Activated CD4-positive, alpha-beta T cell treated with anti-CD3 and anti-CD28 coated beads, Interleukin-2, amount 50 U/mL, for 4 hours (primary cell): ENCODE measurements at places on chromosomes 13 and 19.

DNA sequence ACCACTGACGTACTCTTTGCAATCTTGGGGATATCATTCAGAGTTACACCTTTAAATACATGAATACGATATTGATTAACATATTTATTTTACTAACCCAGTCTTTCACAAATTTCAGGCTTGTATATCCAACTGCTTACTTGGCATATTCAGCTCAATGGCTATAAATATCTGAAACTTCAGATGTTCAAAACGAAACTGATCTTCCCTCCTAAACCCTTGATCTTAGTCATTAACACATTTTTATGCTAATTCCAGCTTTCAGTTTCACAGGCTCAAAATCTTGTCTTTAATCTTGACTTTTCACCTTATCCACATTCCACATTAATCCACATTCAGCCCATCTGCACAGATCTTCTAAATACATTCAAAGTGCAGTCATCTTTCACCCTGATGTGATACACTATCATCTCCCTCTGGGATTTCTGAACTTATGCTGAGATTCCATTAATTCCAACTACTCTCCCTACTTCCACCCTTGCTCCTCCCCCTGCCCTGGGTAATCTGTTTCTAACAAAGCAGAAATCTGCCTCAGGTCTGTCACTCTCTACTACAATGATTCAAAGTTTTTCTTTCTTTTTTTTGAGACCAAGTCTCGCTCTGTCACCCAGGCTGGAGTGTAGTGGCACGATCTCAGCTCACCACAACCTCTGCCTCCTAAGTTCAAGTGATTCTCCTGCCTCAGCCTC lies 387.2 kb downstream of the GPC5 start:
- no peak for DNase-seq

GRCh38 chr13:51603716-51604115 lies 19.5 kb downstream of the WDFY2 start:
- DNase-seq, result no peak

GRCh38 chr13:112434937-112435523 lies 58.9 kb downstream of the SPACA7 start:
- DNase-seq, result no peak

- DNase-seq, result no peak
Observed at GRCh38 chr13:33111414-33112110, 95.3 kb downstream of the KL start.

DNA sequence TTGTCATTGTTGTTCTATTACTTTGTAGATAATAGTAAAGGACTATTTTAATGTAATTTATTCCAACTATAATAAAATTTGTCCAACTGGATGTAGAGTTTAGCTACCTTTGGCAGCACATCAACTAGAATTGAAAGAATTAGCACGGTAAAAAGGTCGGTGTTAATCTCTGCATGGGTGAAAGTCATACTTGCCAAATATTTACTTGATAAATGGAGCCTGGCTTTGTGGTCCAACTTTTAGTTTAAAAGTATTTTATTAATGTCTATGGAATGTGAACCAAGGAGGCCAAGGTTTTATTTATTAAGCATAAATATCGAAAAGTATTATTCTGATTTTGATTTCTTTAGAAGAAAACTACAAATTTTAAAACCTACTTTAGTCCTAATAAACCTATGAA lies 1389.0 kb downstream of the PCDH9 start:
- DNase-seq, result no peak

DNA sequence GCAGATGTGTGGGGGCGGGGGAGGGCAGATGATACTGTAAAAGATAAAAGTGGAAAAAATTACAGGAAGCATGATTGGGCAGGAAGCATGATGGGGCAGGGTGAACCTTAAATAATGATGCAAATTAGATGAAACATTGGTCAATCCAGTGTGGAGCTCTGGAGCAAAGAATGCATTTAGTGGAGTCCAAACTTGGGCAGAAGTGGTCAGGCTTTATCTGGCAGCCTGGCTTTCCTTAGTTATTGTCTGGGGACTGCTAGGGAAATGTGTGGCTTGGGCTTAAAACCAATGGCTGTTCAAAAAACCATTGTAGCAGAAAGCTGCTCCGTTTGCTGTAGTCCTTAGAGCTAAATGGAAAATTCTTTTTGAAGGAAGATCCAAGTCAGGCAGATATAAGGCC lies 1077.3 kb upstream of the MIR17HG start:
- no peak for DNase-seq

DNA sequence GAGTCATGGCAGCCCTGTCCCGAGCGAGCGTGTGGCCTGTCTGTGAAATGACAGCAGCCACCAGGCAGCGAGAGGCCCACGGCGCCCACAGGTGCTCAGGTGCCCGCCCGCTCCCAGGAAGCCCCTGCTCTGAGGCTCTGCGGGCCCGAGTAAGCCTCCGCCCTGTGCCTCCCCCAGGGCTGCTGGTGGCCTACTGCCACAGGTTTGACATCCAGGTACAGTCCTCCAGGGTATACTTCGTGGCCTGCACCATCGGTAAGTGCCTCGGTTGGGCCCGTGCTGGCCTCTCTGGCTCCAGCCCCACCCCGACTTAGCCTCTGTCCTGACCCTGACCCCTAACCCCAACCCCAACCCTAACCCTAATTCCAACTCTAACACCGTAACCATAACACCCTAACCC lies 15.0 kb upstream of the TMPRSS9 start:
- DNase-seq, result no peak

- DNase-seq, result no peak
Observed at GRCh38 chr19:10800488-10800887, 35.5 kb downstream of the TMED1 start.

GRCh38 chr13:59542303-59542702 lies 621.4 kb downstream of the DIAPH3 start:
- DNase-seq, result no peak

- no peak for DNase-seq
Observed at GRCh38 chr13:40908546-40908945, 110.6 kb downstream of the ELF1 start.

GRCh38 chr19:18800079-18800478 lies 9.0 kb upstream of the COMP start:
- DNase-seq, result no peak

- DNase-seq, result no peak
Observed at GRCh38 chr13:51047434-51048165, 63.5 kb downstream of the C13orf42 start.

- DNase-seq, result no peak
Observed at GRCh38 chr19:18282021-18282787, 782 bp upstream of the JUND start.

GRCh38 chr19:31535691-31536460 lies 186.6 kb upstream of the TSHZ3 start:
- DNase-seq, result no peak

GRCh38 chr13:103097366-103097928 lies 31.2 kb upstream of the SLC10A2 start:
- no peak for DNase-seq

GRCh38 chr19:19218911-19219310 lies 7.2 kb downstream of the NCAN start:
- DNase-seq, result no peak

GRCh38 chr13:112955271-112955937 lies 13.6 kb upstream of the MCF2L start:
- no peak for DNase-seq

DNA sequence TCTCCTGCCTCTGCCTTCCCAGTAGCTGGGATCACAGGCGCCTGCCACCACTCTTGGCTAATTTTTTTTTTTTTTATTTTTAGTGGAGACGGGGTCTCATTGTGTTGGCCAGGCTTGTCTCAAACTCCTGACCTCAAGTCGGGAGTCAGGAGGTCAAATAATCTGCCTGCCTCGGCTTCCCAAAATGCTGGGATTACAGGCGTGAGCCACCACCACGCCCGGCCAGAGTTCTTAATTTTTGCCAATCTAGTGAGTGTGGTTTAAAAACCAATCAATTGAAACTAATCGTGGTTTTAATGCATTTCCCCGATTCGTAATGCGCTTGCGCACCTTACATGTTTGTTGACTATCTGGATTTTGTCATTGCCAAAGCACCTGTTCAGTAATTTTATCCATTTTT lies 37.0 kb downstream of the SKA3 start:
- DNase-seq, result no peak

GRCh38 chr13:51539887-51540286 lies 44.4 kb upstream of the WDFY2 start:
- DNase-seq, result no peak

DNA sequence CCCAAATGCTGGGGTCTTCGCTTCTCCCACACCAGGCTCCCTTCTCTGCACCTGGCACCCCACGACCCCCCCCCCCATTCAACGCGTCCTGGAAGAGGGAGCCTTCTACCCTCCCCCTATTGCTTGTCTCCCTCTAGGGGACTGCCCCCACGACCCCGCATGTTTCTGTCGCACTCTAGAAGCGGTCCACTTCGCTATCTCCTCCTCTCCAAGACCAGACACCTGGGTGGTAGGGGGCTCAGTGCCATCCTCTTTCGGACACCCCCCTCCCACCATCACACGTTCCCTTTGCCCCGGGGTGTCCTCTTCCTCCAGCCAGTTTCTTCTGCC lies 1.5 kb downstream of the TGFB1 start:
- DNase-seq, result no peak

DNA sequence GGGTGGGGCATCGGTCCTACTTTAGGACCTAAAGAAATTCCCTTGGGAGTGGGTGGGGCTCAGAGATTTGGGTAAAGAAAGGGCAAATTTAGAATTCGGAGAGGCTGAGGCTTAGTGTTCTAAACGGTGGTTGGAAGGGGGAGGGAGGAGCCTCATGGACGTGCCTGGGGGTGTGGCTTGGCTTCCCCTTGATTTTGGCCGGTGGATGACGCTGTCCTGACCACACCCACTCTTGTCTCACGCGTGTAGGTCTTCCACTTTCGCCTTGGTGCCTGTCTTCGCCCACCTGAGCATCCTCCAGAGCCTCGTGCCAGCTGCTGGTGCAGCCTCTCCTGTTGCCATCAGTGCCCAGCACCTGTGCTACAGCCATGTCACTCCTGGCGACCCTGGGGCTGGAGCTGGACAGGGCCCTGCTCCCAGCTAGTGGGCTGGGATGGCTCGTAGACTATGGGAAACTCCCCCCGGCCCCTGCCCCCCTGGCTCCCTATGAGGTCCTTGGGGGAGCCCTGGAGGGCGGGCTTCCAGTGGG lies 1.2 kb upstream of the NUP62 start:
- DNase-seq, result no peak

DNA sequence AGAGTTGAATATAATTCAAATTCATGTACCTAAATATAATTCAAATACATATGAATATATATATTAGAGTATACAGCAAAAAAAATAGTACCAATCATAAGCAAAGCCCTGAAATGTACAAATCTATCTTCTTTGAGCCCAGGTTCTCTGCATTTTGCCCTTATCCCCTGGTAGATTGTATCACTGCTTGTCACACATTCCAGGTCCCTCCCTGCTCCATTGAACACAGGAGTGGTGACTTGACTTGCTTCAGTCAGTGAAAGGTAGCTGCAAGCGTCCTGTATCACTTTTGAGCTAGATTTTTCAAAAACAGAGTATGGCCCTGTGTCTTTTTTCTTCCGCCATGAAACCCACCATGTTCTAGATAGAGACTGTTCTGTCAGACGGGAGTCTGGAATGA lies 369.4 kb downstream of the LIG4 start:
- no peak for DNase-seq

GRCh38 chr13:41017159-41017558 lies 2.0 kb downstream of the ELF1 start:
- no peak for DNase-seq

DNA sequence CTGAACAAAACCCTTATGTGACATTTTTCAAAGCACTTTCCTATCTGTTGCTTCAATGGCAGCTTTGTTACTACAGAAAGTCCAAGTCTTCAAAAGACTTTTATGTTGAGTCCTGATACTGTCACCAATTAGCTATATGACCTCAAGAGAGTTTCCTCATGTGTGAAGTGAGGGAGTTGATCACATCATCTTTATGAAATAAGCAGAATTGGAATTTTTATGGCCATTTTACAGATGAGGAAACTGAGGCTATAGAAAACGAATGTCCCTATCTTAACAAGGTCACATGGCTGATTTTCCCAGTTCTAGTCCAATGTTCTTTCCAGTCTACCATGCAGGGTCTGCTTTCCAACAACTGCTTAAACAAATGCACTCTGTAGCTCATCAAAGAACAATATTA lies 2.6 kb downstream of the TNFRSF19 start:
- DNase-seq, result no peak

- DNase-seq, result no peak
Observed at GRCh38 chr19:42465827-42466280, 23.1 kb upstream of the CXCL17 start.

- DNase-seq, result no peak
Observed at GRCh38 chr13:29101409-29101808, 281.3 kb downstream of the MTUS2 start.

DNA sequence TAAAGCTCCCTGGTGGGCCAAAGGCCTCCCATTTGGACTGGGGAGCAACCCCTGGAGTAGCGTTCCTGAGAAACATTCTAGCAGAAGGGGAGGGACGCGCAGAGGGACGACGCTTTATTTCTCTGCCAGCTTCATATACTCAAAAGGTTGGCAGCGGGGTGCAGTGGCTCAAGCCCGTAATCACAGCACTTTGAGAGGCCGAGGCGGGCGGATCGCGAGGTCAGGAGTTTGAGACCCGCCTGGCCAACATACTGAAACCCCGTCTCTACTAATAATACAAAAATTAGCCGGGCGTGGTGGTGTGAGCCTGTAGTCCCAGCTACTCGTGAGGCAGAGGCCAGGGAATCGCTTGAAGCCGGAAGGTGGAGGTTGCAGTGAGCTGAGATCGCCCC lies 16.8 kb downstream of the RB1 start:
- DNase-seq, result no peak

GRCh38 chr13:33322965-33323668 lies 37.6 kb upstream of the STARD13 start:
- no peak for DNase-seq

DNA sequence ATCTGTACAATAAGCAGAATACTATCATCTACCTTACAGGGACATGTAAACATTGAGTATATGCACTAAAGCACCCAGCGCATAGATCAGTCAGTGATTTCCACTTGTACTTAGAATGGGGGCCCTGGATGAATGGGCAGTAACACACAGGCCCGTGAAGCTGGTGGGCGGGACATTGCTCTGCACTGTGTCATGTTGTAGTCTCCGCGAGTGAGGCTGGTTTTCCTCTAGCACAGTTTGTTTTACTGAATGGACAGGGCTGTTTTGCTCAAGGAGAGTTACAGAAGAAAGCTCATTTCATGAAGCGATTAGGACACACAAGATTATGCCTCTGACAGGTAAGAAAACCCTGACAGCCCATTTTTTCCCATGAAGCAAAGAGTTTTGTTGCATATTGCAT lies 86.4 kb upstream of the SOX21 start:
- DNase-seq, result no peak

GRCh38 chr13:54949735-54950134 lies 1921.1 kb downstream of the OLFM4 start:
- DNase-seq, result no peak

GRCh38 chr19:13400296-13400695 lies 106.0 kb downstream of the CACNA1A start:
- DNase-seq, result no peak
